Activated CD8-positive, alpha-beta memory T cell treated with anti-CD3 and anti-CD28 coated beads for 24 hours (primary cell): ENCODE measurements at places on chromosomes 6 and 20.

GRCh38 chr20:50635676-50636600, 55.4 kb downstream of the RIPOR3 start:
- peak; percentile 80 for DNase-seq

DNA sequence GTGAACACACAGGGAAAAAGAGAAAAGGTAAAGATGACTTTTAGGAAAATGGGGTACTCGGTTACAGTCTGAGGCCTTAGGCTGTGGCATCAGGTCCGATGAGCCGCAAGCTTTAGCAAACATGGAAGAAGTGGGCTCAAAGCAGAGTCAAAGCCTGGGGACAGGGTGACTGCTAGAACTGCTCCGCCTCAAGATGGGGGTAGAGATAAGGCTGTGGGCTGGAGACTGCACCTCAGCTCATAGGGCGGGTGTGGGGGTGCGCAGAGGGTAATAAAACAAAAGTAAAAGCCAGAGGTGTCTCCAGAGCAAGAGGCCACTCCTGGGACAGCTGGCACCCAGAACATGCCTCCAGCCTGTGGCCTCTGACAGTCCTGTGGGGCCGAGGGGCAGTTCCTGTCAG, 21.3 kb upstream of the SYNDIG1 start:
- peak; percentile 38 for DNase-seq

GRCh38 chr20:59047938-59048680, 5.5 kb upstream of the PRELID3B start:
- DNase-seq = no peak

- no peak for DNase-seq
Observed at GRCh38 chr6:54262971-54263370, 45.3 kb upstream of the TINAG start.

DNA sequence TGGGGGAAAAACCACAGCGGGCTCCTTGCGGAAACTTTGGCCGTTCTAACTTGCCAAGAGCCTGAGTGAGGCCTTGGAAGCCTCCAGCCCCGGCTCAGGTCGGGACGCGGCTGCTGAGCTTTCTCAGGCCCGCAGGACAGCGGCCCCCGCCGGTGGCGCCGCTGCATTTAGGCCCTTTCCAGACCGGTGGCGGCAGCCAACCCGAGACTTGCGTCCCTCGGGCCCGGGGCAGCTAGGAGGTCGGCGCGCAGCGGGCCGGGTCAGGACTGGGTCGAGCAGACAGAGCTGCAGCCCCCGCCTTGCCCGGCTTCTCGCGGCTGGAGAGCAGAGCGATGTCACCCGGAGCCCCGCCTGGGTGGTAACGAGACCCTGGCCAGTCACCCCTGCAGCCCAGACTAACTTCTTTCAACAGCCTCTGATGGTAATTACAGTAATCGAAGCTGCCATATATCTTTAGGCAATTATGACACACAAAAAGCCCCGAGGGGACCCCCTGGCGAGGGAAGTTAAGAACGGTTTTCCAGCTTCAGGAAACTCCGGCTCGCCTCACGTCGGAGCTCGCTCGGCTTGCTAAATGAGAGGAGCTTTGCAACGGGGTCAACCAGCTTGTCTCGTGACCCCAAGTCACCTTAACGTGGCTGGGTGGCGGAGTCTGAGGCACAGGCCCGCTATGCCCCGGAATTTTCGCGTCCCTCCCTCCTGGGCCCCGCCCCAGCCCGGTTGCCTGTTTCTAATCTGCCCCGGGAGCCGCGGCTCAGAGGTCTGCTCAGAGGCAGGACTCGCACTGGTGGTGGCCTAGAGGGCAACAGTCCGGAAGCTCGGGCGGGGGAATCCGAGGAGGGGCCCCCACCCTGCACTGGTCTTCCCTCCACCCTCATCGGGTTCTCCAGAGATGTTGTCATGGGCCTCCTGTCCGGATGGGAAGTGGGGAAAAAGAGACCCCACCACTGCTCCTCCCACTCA, 3.0 kb downstream of the NR2E1 start:
- DNase-seq = peak; percentile 69

GRCh38 chr20:17761604-17762003, 61.8 kb downstream of the BANF2 start:
- no peak for DNase-seq

DNA sequence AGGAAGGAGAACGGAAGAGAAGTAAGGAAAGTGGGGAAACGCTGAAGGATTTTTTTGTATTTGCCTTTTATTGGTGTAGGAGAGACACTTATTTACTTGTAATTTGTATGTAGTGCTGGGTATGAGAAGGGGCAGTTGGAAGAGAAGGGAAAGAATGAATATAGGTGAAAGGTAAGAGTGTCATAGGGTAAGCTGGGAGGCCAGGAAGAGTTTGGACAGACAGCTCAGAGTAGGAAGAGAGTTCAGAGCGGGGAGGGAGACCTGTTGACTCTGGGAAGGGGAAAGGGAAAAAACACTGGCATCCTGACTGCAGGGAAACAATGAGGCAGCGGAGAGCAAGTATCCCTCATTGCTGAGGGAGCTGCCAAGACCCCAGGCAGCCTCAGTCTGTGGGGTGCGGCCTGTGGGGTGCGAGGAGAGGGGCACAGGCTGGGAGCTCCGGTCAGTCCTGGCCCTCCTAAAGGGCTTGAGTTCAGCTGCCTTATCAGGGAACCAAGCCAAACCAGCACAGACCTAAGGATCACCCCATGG, 3.1 kb downstream of the TRAF3IP2 start:
- DNase-seq = no peak

DNA sequence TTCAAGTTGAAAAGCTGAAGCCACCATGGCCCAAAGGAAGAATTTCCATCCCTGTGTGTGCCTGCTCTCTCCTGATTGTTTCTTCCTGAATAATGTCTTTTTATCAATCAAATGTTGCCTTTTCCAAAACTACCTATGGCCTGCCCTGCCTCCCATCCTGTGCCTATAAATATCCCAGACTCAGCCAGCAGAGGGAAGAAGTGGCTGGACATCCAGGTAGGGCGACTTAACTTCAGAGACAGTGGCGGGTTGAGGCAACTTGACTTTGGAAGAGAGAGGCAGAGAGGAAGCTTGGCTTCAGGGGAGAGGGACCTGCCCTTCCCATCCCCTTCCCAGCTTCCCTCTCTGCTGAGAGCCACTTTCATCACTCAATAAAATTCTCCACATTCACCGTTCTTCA, 133.0 kb downstream of the LCA5 start:
- DNase-seq = no peak

DNA sequence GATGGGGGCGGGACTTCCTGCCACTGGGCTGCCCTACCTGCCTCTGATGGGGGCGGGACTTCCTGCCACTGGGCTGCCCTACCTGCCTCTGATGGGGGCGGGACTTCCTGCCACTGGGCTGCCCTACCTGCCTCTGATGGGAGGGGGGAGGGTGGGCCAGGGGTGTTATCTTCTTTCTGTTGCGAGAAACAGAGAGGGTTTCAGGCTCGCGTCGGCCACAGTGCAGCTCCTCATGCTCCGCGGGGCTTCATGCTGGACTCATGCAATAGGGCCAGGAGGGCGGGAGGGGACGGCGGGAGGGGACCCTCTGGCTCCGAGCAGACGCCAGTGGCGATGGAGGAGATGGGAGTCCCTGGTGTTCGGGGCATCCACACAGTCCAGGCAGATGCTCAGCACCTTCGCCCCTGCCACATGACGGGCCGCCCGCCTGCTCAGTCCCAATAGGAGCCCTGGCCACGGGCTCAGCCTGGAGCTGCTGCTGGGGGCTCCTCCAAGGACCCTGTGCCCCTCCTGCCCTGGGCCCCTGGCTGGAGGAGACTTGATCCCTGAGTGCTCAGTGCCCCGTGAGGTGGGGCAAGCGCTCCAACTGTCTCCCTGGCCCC, 48.8 kb upstream of the CHRNA4 start:
- DNase-seq = no peak

- DNase-seq = peak; percentile 86
Observed at GRCh38 chr20:34824452-34824805, 1.0 kb downstream of the NCOA6 start.

- no peak for DNase-seq
Observed at GRCh38 chr6:99422912-99423311, 2.2 kb downstream of the PNISR start.

DNA sequence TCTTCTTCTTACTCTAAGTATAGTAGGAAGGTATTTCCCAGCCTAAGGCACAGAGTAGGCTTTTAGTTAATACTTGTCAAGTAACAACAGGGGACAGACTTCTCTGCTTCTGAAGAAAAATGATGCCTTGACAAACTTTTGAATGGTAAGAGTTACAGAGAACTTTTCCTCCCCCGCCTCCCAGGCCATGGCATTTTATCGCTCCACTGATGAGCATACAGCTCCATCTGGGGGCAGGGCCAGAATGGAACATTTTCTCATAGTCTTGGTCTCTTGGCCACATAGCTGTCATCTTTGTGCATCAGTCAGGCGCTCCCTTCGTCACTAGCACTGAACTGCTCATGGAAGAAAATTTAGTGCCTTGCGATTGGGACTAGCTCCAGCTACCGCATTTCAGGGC, 1066.8 kb upstream of the CITED2 start:
- no peak for DNase-seq

DNA sequence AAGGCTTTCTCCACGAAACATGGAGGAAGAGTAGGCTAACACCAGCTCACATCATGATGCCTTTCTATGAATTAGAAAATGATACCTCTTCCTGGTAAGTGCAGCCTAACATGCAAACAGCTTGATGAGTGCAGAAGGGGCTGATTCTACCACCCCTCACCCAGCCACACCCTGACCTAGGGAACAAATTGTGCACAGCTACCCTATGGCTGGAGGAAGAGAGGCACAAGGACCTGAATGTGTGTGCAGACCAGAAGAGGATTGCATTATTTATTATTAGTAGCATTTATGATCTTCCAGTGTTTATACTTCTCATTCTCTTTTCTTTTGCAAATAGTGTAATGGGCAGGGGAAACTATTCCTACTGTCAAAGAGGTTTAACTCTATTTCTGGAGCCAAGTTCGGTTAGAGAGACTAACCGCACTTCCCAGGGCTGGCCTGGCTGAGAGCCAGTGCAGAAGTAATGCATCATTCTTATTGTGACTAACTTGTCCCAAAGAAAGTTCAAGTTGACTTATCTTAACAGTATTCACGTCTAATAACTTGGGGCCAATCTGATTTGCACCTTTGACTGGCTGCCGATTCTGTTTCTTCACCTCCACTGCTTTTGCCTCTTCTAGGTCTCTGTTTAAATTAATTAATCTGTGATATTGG, 237.5 kb downstream of the CD83 start:
- DNase-seq = peak; percentile 62

- DNase-seq = no peak
Observed at GRCh38 chr6:133184798-133185372, 56.3 kb upstream of the EYA4 start.

GRCh38 chr20:19743640-19743995, 14.4 kb upstream of the RIN2 start:
- no peak for DNase-seq

DNA sequence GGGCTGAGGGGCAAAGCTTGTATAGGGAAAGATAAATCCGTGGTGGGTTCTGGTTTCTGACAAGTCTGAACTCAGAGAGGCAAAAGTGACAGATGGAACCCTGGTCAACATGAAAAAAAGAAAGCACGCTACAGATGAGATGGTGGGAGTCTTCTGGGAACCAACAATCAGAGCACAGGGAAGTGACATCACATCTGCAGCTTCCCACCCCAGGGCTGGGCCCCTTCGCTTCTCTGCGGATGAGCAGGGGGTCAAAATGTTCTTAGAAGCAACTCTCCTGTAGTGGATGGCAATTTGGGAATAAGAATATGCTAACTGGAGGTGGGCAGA, 129.2 kb upstream of the AKAP12 start:
- no peak for DNase-seq

DNA sequence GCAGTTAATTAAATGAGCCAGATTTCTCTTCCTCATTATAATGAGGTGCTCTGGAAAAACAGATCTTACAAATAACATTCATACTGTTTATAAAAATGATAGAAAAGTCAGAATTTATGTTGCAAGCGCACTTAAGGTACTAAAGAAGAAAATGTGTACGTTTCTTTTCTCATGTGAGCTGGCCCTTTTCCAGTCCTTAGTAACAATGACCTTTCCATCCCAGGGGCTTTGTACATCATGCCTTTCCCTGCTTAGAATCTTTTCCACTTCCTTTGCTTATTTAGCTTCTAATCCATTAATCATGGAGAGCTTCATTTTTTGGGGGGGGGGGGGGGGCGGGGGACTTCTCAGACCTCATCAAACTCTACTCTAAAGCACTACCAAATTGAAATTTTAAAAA, 4.8 kb downstream of the FBXO5 start:
- no peak for DNase-seq

- no peak for DNase-seq
Observed at GRCh38 chr20:52972965-52973819, 1.0 kb downstream of the TSHZ2 start.

GRCh38 chr6:52595000-52595795, 18.3 kb upstream of the TRAM2 start:
- DNase-seq = no peak

- DNase-seq = no peak
Observed at GRCh38 chr6:156957931-156958547, 180.9 kb downstream of the ARID1B start.

DNA sequence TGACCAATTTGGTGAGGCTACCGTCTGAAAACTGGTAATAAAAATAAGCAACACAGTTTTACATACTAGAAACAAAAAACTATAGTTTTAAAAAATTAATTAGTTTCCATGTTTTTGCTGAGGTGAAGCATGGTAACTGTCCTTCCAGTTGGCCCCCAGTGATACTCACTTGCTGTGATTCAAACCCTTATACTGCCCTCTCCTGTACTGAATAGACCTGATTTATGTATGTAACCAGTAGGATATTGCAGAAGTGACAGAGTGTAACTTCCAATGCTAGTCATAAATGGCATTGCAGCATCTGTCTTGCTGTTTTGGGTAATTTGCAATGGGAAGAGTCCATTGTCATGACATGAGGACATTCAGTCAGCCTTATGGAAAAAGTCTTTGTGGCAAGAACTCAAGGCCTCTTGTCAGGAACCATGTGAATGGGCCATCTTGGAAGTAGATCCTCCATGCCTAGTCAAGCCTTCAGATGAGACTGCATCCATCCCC, 8.9 kb upstream of the CHD6 start:
- DNase-seq = no peak

DNA sequence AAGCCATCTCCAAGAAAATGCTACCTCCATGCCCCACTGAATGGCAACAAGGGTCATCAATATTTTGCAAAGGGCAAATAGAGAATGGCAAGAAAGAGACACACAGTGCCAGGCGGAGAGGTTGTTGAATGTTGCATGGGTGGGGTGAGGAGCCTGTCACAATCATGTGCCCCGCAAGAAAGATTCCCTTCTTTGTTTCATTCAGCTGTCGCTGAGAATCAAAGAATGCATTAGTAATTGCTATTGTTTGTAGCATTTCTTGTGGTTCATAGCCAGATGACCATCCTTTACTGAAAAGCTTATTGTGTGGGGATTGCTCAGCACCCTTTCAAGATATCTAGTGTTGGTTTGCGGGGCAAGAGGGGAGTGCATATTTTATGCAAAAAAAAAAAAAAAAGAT, 166.5 kb upstream of the QKI start:
- DNase-seq = no peak
